ENCODE measurements at places on chromosomes 16 and 17.

- DNase-seq, result no peak
Observed at GRCh38 chr17:78412403-78412802, 34.0 kb downstream of the PGS1 start.

- DNase-seq, result no peak
Observed at GRCh38 chr16:66619534-66620428, 15.3 kb downstream of the CMTM3 start.

GRCh38 chr16:57301126-57301817 is 16.8 kb upstream of the PLLP start:
- DNase-seq, result no peak

- DNase-seq, result no peak
Observed at GRCh38 chr17:41917679-41918313, 955 bp downstream of the ACLY start.
